ENCODE measurements at places on chromosomes 4 and X. TPM values are rescaled to one million over a fixed set of nuclear protein-coding genes. Genes with fewer than 3 reads are reported as not detected.

- no peak for DNase-seq
Measured at GRCh38 chr4:80229590-80229989, 32.3 kb downstream of the PRDM8 start.

The AWAT2 gene
- total RNA-seq, result not detected

- DNase-seq, result no peak
Measured at GRCh38 chr4:185134307-185134869, 8.7 kb upstream of the SLC25A4 start.

DNA sequence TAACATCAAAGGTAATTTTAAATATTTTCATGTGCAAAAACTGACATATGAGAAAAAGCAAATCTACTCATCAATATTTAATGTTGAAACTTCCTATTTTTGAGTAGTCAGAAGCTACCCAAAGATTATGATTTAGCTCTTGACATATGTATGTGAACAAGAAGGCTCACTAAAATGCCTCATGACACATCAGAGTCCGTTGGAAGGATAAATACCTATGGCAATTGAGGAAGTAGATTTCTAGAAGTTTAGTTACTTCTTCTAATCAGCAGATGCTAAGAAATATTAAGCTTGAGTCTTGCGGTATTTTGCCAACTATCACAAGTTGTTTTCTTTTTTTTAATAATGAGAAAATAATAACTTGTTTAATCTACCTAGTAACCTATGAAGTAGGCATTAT lies 55.3 kb downstream of the MSL3 start:
- no peak for DNase-seq

DNA sequence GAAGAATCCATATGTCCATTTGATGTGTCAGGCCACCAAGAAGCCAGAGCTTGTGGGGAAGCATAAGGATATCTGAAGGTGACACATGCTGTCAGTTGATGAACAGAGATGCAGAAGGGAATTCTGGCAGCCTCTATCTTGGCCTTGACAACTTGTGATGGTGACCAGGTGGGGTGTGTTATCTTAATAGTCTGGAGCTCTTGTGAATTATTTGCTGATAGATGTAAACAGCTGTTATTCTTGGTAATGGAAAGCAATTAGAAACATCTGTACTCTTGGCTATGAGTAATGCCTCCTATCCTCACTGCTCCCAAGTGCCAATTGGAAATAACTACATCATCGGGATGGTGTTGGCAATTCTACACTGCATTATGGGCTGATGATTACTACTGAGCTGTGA lies 51.9 kb downstream of the NAA11 start:
- no peak for DNase-seq

- DNase-seq, result no peak
Measured at GRCh38 chr4:97924341-97924958, 218.8 kb downstream of the STPG2 start.

The MAGEA10 gene
- not detected for total RNA-seq

Measured in neural crest cell (in vitro differentiated cells).